ENCODE measurements at places on chromosomes 3 and 15. TPM values are rescaled to one million over a fixed set of nuclear protein-coding genes. Genes with fewer than 3 reads are reported as not detected.

P2RY12 gene
- total RNA-seq, result not detected

GRCh38 chr3:155292133-155292532 lies 1.4 kb downstream of the STRIT1 start:
- DNase-seq, result no peak
- H3K36me3 ChIP-seq, result no peaks in the 10 kb centered on the region
- no peak overlapping the region for H3K27ac ChIP-seq
- no peaks in the 10 kb centered on the region for H3K27me3 ChIP-seq

GOLGA8M gene
- 1.6 TPM for total RNA-seq

DNA sequence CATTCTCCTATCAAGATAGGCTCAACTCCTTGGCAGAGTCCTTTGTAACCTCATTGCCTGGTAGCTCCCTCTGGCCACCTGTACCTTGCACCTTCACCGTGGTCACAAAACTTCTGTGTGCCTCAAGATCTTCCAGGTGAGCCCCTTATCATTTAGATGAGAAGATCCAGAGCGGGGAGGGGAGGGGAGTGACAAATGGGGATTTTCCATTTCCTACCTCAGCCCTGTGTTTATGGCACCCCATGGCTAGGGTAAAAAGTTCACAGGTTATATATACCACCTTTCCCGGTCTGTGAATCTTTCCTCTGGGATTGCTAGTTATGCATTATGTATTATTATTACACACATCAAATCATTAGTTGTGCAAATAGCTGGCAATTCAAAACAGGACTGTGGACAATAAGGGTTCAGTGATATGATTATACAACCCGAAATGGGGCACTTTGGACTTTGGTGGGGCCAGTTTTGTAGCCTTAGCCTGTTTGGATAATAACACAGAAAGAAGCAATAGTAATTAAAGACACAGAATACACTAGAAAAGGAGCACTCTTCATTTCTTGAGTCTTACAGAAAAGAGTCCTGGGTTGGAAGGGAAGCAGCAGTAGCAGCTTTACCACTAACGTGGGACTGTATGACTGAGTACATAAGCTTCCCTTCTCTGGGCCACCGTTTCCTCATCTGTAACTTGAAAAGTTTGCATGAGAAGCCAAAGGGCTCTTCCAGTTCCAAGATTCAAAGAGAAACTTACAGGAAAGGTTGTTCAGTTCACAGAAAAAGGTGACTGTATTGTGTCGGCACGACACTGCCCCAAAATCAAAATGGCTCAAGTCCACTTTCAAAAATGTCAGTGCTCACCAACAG lies 7.1 kb downstream of the TLE3 start:
- no peak overlapping the region for H3K27ac ChIP-seq
- DNase-seq, result no peak
- peaks cover 20% of the 10 kb centered on the region for H3K4me1 ChIP-seq

GRCh38 chr3:123202451-123202850 lies 708 bp downstream of the SEC22A start:
- H3K27ac ChIP-seq, result peak overlapping the region; percentile 61
- peaks cover 5% of the 10 kb centered on the region for H3K36me3 ChIP-seq
- H3K4me3 ChIP-seq, result peak overlapping the region; percentile 86
- H3K27me3 ChIP-seq, result no peaks in the 10 kb centered on the region
- peak; percentile 3 for DNase-seq

- H3K27ac ChIP-seq, result no peak overlapping the region
- H3K36me3 ChIP-seq, result no peaks in the 10 kb centered on the region
- H3K27me3 ChIP-seq, result no peaks in the 10 kb centered on the region
- no peaks in the 10 kb centered on the region for H3K4me1 ChIP-seq
- no peak overlapping the region for H3K4me3 ChIP-seq
- DNase-seq, result no peak
Measured at GRCh38 chr15:65209701-65210643, 1.3 kb downstream of the CILP start.

GRCh38 chr3:72820415-72820814 lies 27.8 kb downstream of the SHQ1 start:
- H3K4me1 ChIP-seq, result peaks cover 6% of the 10 kb centered on the region
- H3K27me3 ChIP-seq, result no peaks in the 10 kb centered on the region

SERINC4 gene
- not detected for total RNA-seq

ISLR gene
- total RNA-seq, result not detected

GRCh38 chr3:59289831-59290230 lies 240.0 kb upstream of the CFAP20DC start:
- H3K36me3 ChIP-seq, result peaks cover 6% of the 10 kb centered on the region
- no peak overlapping the region for H3K4me3 ChIP-seq
- no peak for DNase-seq
- no peaks in the 10 kb centered on the region for H3K27me3 ChIP-seq

GRCh38 chr3:166580561-166580960 lies 743.3 kb upstream of the BCHE start:
- no peaks in the 10 kb centered on the region for H3K27me3 ChIP-seq
- H3K4me1 ChIP-seq, result no peaks in the 10 kb centered on the region
- H3K36me3 ChIP-seq, result no peaks in the 10 kb centered on the region
- DNase-seq, result no peak
- H3K4me3 ChIP-seq, result no peak overlapping the region

SLC28A2 gene
- total RNA-seq, result not detected

- DNase-seq, result no peak
- peaks cover 32% of the 10 kb centered on the region for H3K36me3 ChIP-seq
- H3K27me3 ChIP-seq, result no peaks in the 10 kb centered on the region
Measured at GRCh38 chr3:48596157-48596556, 1.0 kb upstream of the COL7A1 start.

DNA sequence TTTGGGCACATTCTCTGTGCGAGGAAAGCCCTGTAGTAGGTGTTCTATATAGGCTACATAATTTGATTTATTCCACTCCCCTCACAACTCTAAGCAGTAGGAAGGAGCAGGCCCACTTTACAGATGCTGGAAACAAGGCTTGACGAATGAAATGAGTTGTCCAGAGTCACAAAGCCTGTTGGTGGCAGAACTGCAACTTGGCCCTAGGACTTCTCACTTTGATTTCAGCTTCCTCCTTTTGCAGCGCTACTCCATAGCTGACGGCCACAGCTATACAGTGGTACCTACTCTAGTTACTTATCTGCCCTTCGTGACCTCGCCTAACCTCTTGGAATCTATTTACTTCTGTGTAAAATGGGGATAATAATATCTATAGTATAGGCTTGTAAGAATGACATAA lies 2.5 kb upstream of the IRAK2 start:
- no peak for DNase-seq
- H3K4me1 ChIP-seq, result no peaks in the 10 kb centered on the region
- H3K27ac ChIP-seq, result no peak overlapping the region
